ENCODE measurements at places on chromosomes 11 and 22.

- DNase-seq, result no peak
These were observed 442 bp downstream of the COPB1 start for GRCh38 chr11:14499178-14499559.

DNA sequence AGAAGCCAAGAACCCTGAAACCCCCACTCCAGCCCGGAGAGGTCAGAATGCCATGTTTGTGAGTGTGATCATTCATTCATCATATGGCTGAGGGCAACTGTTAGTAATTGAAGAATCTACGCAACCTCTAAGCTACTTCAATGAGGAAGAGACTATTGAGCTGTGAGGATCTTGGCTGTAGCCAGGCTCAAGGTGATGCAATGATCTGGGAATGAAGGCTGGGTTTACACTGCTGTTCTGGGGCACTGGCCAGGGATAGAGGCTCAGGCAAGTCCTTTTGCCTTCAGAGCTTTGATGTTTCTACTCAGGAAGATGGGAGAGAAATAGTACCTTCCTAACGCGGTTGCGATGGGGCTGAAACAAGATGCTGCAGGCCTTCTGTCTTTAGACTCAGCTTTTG is 12.9 kb downstream of the CRYBB2 start:
- no peak for DNase-seq

DNA sequence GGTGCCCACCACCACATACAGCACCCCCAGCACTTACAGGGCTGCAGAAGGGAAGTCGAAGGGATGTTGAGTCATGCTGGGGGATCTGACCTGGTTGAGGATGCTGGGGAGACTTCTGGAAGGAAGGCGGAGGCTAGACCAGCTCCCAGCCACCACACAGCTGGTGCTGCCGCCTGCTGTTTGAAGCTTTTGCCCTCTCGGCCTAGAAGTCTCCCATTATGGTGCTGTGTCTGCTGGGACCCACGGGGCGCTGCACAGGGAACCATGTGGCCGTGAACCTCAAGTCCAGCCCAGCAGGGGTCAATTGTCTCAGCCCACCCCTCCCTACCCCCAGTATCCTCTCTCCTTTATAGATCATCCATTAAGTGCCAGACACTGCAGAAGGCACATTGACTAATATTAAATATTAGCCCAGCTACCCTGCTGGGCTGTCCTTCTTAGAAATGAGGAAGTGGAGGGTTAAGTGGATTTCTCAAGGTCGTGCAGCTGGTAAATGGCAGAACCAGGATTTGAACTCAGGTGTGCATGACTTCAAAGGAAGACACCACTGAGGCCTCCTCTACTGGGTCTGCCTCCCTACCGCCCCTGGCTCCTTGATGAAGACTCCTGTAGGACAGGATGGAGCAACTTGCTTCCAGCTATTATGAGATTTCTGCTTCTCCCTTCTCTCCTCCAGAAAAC is 49.7 kb downstream of the CYTH4 start:
- DNase-seq, result no peak

GRCh38 chr11:43925063-43925931 is 17.1 kb upstream of the C11orf96 start:
- DNase-seq, result no peak

GRCh38 chr11:3803726-3804495 is 4.4 kb upstream of the PGAP2 start:
- DNase-seq, result no peak

DNA sequence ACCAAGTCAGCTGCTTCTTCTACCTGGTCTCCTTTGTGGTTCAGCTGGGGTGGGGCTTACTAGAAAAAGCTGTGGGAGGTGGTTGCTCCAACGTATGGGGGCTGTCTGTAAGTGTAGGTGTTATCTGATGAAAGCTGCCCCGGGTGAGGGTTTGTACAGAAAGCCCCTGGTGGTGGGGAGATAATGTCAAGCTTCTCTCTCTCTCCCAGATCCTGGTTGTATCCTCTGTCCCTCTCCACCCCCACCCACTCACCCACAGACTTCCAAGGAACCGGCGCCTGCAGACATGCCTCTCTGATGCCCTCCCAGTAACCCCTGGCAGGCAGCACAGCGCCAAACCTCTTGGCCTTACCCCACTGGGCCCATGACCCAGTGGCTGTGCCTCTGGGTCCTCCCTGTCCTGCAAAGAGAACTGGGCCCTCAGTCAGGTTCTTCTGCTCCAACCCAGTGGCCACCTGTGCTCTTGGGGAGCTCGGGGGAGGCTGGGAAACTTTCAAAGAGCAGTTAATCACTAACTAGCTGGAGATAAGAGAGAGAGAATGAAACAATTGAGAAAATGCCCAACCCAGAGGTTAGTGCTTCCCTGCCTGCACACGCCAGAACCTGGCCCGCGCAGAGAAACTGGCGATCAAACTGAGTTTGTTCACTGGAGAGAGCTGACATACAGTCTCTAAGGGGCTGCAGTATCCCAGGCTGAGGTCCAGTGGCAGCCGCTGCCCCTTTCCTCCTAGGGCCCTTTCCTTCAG is 20.4 kb upstream of the EHF start:
- DNase-seq, result no peak

GRCh38 chr11:128610721-128611617 is 23.6 kb upstream of the ETS1 start:
- peak; percentile 71 for DNase-seq

GRCh38 chr22:37634417-37634924 is 5.0 kb upstream of the SH3BP1 start:
- peak; percentile 50 for DNase-seq

DNA sequence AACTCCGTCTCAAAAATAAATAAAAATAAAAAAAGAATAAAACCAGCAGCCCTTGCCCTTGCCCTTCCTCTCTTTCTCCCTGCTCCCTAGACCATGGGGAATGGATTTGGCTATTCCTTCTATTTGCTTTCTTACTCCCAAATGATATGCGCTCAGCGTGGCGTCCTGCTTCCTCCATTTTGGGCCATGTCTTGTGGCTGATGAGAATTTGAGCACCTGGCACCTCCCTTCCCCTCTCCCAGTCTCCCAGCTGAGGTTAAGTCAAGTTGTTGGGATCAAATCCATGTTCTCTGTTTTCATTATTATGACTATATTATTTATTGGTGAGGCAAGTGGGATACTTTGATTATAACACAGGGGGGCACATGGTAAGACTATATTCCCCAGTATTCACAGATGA is 10.8 kb upstream of the CTTN start:
- no peak for DNase-seq

DNA sequence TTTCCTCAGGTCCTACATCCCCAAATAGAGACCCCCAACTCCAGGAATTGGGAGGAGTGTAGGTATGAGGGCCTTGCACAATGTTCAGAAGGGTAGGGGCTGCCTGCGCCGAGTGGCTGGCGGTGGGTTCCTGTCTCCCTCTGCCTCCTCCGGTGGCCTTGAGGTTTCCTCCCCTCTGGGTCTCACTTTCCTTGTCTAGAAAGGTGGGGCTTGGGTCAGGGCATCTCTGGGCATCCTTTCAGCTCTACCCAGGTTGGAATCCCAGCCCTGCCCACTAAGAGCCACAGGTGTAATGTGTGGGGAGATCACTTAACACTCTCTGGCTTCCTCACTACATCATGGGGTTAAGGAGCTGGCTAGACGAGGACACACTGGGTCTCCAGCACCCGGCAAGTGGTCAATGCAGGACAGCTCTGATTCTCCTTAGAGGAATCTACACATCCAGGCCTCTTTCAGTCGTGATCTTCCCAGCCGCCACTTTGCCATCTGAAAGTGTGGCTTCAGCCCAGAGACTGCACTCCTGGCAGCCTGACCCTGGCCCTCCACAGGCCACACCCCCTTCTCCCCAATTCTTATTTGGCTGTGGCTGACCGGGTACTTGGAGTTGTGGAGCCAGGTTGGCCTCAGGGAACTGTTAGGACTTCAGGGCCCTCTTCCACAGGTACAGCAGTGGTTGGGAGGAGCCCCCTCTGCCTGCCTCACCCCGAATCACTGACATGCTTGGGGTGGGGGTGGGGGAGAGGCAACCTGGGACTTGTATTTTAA is 22.1 kb downstream of the PRDM11 start:
- no peak for DNase-seq

DNA sequence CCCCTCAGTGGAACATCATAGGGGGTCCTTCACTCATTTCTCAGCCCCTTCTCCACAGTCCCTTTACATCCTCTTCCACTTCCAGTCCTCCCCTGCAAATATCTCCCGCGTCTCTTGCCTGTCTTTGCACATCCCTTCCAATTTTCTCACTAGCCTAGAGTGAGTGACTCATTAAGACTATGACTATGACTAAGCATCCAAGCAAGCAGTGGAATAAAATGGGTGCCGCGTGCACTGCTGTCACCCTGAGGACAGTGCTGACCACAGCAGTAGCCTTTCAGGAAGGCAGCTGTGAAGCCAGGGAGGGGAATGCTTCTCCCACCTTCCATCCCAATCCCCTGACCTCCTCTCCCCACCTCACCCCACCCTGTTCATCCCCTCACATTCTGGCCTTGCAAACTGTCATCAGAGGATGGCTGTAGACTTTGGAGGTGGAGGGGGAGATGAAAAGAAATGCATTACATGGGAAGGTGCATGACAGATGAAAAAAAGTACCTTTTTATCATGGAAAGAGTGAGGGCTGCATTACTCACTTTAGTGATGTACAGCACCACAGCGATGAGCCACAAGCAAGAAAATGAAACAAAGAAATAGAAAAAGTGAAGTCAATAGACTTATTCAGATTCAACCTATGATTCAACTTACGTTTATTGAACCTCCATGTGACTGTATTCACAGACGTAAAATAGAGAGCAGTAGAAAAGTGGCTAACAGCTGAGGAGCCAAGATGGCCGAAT is 948.2 kb downstream of the NTM start:
- DNase-seq, result peak; percentile 15

- DNase-seq, result no peak
These were observed 172.8 kb upstream of the B3GAT1 start for GRCh38 chr11:134584706-134585445.

- no peak for DNase-seq
These were observed 932.3 kb downstream of the BRD1 start for GRCh38 chr22:48895336-48895735.

- peak; percentile 12 for DNase-seq
These were observed 27.9 kb upstream of the KRTAP5-7 start for GRCh38 chr11:71499125-71499524.

DNA sequence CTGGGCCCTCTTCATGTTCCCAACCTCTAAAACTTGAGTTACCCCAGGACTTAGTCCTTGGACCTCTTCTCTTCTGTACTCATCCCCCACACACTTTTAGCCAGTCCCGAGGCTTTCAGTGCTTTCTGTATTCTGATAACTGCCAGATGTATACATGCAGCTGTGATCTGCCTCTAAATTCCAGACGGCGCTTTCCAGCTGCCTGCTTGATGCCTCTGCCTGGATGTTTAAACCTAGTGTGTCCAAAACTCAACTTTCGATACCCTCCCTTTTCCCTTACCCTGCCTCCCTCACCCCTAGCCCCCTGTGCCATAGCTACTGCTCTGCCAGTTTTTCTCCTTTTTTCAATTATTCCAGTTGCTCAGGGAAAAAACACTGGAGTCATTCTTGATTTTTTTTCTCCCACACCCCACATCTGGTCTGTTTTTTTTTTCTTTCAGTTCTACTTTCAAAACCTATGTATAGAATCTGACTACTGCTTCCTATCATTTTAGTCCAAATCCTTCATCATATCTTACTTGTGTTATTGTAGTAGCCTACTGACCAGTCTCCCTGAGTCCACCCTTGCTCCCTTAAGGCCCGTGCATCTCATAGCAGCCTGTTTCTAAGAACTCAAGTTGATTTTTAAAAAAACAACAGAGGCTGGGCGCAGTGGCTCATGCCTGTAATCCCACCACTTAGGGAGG is 32.9 kb upstream of the TECTA start:
- DNase-seq, result no peak

- DNase-seq, result no peak
These were observed 1157.5 kb upstream of the RAG2 start for GRCh38 chr11:37755521-37755920.

DNA sequence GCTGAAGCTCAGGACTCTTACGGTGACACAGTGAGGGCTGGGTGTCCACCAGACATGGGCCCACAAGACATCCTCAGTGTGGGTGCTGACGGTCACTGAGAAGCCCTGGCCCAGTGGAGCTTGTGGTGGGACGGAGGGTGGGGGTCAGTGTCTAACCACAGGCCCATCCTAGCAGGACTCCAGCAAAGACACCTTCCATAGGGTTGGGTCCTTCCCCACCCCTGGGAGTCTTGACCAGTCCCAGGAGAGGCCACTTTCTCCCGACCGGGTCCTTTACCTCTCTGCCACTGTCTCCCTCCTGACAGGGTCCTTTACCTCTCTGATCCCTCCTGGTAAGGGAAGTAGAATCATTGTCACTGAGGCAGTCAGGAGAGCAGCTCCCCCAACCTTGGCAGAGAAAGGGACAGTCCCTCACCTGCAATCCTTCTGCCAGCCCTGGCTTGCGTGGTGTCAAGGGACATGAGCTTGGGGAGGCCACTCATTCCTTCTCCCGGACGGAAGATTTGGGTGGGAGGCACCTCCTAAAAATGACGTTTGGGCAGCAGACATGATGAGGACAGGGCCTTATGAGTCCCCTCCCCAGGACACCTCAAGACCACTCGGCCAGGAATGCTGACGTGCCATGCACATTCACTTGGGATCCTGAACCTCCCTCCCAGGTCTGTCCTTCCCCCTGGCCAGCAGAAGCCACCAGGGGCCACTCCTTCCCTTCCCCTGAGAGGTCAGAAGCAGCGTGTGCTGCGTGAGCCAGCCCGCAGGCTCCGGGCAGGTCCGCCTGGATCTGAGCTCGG is 91.5 kb upstream of the FGF3 start:
- DNase-seq, result no peak

DNA sequence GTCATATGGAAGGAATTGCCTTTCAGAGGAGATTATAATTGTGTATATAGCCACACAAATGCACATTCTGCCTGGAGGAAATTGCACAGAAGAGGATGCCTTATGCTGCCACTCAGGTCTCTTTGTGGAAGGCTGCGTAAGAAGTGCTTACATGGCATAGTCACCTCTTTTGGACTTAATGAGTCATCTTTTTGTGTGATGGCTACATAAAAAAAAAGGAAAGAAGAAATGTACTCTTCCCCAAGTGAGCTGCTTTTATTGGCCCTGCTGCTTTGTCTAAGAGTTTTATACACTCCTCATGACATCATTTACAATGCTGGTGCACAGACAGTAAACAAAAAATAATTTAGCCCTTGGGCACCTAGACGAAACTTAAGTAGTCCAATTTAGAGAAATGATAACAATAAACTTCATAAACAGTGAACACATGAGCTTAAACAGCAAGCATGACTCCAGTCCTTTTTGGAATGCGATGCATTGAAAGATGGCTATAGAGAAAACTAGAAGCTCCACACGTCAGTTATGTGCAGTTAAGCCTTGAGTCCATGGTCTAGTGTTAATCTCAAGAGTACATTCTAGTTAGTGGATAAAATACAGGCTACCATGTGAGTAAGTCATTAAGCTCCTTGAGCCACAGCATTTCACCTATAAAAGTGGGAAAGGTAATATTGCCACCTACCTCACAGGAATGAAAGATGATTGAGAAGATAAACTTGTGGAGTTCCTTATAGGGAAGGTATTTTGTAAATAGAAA is 12.0 kb downstream of the CSTPP1 start:
- DNase-seq, result no peak

GRCh38 chr22:38401336-38402084 is 53.5 kb downstream of the KCNJ4 start:
- no peak for DNase-seq

DNA sequence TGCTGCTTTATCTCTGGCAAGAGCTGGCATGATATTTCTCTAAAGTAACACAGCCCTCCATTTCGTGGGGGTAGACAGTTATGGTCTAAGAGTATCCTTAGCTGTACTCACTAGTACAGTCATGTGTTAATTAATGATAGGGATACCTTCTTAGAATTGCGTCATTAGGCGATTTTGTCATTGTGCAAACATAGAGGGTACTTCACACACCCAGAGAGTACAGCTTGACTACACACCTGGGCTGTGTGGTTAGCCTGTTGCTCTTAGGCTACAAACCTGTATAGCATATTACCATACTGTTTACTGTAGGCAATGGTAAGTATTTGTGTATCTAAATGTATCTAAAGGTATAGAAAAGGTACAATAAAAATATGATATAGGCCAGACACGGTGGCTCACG is 17.0 kb downstream of the XRCC6 start:
- no peak for DNase-seq
